ENCODE measurements at places on chromosomes 16 and 17.

DNA sequence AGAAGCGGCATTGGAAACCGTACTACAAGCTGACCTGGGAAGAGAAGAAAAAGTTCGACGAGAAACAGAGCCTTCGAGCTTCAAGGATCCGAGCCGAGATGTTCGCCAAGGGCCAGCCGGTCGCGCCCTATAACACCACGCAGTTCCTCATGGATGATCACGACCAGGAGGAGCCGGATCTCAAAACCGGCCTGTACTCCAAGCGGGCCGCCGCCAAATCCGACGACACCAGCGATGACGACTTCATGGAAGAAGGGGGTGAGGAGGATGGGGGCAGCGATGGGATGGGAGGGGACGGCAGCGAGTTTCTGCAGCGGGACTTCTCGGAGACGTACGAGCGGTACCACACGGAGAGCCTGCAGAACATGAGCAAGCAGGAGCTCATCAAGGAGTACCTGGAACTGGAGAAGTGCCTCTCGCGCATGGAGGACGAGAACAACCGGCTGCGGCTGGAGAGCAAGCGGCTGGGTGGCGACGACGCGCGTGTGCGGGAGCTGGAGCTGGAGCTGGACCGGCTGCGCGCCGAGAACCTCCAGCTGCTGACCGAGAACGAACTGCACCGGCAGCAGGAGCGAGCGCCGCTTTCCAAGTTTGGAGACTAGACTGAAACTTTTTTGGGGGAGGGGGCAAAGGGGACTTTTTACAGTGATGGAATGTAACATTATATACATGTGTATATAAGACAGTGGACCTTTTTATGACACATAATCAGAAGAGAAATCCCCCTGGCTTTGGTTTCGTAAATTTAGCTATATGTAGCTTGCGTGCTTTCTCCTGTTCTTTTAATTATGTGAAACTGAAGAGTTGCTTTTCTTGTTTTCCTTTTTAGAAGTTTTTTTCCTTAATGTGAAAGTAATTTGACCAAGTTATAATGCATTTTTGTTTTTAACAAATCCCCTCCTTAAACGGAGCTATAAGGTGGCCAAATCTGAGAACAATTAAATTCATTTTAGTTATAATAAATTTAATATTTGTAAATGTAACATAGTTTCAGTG is 1.7 kb downstream of the HEXIM1 start:
- no peak for DNase-seq

GRCh38 chr16:74990832-74991231 is 5.9 kb upstream of the WDR59 start:
- no peak for DNase-seq

GRCh38 chr17:35930211-35931065 is at the start of gene RDM1:
Gene RDM1 (minus strand): TSS chr17:35930773. CDS start chr17:35930727, 46 bp downstream.
- peak; percentile 93 for DNase-seq

DNA sequence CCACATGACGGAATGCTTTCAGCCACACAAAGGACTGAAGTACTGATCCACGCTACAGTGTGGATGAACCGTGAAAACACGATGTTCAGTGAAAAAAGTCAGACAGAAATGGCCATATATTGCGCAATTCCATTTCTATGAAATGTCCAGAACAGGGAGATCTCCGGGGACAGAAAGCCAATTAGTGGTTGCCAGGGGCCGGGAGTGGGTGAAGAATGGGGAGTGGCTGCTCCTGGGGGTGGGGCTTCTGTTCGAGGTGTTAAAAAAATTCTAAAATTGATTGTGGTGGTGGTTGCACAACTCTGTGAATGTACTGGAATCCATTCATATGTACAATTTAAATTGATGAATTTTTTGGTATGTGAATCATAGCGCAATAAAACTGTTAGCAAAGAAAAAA is 154.8 kb upstream of the HSBP1 start:
- no peak for DNase-seq

GRCh38 chr16:87333581-87334331 is 16.6 kb upstream of the C16orf95 start:
- no peak for DNase-seq

- peak; percentile 14 for DNase-seq
Observed at GRCh38 chr16:78437352-78437968, 338.0 kb downstream of the WWOX start.

GRCh38 chr17:78947235-78948149 is 22.3 kb upstream of the TIMP2 start:
- no peak for DNase-seq

DNA sequence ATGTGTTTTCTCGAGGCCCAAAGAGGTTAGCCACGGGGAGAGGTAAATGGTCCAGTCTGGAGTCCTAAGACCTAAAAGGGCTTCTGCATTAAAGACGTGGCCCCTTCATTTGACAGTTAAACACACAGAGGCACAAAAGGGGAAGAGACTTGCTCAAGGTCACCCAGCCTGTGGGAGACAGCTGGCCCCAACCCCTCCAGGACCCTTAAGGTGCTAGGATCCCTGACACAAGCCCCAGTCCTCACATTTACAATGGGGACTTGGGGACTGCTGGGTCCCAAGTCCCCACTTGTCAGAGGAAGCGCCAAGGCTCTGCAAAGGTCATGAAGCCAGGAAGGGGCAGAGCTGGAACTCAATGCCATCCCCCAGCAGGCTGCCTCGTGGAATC is 1.7 kb downstream of the ABAT start:
- DNase-seq: no peak

DNA sequence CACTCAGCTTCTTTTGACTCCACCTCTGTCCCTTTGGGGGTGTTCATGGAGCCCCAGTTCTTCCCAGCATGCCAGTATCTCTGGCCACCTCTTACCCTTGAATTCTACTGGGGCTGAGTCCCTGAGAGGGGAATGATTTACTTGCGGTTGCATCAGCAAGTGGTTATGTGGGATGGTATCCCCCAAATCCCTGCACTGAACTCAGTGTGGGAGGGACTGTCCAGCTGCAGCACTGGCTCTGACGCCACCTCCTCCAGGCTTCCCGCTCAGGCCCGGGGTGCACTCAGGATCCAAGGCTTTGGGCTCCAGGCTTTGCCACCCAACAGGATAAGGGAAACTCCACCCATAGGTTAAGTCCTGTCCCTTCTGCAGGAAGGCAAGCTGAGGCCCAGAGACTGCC is 21.1 kb upstream of the BRD7 start:
- no peak for DNase-seq

GRCh38 chr17:43599835-43600234 is 53.7 kb upstream of the ETV4 start:
- DNase-seq: no peak

DNA sequence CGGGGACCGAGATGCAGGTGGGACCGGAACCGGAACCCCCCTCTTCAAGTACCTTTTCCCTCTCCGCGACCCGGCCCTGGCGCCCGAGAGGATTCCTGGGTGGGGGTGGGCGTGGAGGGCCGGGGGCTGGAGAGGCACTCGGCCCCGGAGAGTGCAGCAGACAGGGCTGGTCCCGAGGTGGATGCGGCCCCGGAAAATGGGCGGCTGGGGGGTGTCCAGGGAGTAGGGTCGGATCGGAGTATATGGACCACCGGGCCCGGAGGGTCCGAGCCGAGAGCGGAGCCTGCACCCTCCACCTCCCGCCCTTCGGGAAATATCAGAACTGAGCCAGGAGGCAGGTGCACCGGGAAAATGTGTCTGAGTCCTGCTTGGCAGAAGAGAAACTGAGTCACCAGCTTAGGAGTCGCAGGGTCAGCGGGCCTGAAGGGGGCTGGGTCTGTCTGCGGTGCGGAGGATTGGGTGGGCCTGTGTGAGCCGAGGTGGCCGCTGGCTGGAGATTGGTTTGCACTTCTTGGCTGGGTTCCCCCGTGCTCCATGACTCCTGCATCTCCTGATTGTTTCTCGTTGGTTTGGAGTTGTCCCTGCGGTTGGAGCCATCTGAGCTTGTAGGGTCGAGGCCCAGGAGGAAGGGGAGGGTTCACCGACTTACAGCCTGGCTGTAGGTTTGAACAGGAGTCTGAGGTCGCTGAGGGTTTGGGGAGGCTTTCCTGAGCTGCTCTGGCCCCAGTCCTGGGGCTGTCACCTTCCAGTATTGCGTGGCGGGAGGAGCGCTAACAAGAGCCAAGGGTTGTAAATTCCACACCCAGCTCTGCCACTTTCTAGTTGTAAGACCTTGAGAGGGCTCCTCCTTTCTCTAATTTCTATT is 518 bp downstream of the SH2B1 start:
- no peak for DNase-seq

DNA sequence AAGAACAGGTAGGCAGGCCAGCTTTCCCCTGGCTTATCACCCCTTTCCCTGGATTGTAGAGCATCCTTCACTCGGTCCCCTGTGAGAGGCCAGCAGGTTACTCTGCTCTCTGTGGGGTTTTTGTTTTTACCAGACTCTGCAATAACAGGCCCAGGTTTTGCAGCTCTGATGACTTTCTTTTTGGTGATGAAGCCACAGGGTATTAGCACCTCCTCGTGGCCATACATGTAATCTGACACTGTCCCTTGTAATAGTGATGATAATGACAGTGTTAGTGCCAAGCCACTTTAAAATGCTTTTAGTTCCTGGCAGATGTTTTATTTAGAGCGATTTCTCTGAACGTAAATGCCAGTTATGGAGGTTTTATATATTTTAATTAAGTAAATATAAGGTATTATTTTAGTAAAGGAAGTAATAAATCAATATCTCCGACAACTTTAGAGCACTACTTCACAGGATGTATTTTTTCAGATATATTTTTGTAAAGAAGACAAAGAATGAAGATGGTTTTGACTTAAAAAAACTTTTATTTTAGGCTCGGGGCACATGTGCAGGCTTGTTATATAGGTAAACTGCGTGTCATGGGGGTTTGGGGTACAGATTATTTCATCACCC is 38.0 kb upstream of the CPHXL start:
- no peak for DNase-seq

- DNase-seq: no peak
Observed at GRCh38 chr17:50367401-50367800, 5.6 kb downstream of the MRPL27 start.

DNA sequence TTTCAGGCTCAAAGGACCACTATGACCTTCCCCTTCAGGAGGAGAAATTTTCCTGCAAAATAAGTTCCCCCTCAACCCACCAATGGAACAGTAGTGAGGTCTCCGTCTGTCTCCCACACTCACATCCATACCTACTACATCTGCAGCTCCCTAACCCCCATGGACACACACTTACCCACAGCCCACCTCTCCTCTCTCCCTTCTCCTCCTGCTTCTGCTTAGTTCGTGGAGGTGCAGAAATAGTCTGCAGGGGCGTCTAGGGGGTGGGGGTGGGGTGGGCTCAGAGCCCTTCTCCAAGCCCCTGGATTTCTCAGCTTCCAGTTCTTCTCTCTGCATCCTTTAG is 8.9 kb downstream of the HOXB4 start:
- no peak for DNase-seq

All from GM18507 (cell line).